ENCODE measurements at places on chromosomes 16 and 17.

DNA sequence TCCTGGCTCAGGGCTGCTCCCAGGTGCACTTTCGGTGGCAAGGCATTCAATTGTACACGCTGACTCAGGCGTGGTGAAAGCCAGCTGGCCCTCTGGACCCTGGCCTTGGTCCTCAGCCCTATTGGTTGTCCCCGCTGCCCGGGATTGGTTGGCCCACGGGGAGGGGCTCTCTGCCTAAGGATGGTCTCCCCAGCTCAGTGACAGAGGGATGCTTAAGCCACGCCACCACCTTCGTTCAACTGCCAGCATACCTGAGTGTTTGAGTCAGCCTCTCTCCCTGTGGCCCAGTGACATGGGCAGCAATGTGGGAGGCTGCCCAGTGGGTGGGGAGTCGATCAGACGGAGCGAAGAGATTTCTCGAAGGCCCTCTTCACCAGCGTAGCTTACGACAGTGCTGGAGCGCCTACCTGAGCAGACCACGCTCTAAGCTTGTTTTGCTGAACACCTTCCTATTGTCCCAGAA, 30.3 kb downstream of the IRF8 start:
- DNase-seq: no peak

DNA sequence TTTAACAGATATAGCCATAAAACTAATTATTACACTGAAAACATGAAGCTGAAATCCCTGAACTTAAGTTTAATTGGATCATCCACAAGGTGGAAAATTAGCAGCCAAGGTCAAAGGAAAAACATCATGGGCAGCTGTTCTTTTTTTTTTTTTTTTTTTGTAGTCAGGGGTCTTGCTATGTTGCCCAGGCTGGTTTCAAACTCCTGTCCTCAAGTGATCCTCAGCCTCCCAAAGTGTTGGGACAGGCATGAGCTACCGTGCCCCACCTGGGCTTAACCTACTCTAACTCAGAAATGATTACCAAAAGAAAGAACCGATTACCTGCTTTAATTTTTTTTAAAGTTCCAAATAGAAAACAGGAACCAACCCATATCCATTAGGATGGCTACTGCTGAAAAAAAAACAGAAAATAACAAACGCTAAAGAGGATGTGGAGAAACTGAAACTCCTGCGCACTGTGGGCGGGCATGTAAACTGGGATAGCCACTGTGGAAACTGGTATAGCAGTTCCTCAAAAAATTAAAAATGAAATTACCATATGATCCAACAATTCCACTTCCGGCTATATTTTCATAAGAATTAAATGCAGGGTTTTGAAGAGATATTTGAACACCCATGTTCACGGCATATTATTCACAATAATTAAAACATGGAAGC, 8.6 kb downstream of the CMC2 start:
- DNase-seq: no peak

DNA sequence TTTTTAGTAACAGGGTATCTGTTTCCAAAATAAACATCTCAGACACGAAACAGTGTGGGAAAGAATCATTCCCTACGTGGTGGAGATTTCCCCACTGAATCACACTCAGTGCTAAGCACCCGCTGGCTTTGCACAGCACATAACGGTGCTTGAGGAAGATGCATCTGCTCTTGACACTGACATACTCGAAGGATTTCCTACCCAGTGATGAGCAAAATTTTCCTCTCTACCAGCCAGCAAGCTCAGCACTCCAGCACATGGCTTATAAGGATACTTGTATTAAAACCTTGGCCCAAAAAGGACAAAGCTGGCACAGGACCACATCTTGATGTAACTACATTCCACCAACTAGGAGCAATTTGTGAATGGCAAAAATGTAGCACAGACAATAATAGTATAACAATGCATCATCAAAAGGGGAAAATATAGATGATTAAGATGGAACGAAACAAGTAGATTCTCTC, 59.0 kb downstream of the ANKFY1 start:
- DNase-seq: no peak

GRCh38 chr16:12480916-12481315, 322.8 kb downstream of the CPPED1 start:
- DNase-seq: no peak

DNA sequence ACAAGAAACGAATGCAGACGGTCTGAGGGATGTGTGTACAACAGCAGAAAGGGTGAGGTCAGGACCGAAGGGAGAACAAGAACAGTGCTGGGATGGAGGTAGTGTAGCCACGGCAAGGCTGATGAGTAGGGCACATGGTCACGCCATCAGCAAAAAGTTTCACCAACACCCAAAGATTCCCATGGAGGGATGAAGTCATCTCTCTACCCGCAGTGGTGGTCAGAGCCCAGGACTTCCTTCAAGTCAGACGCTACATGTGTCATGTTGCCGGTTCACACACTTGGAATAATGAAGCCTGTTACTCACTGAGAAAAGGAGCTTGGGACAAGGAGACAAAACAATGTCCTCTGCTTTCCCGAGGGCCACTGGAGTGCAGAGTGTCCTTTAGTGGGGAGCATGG, 79.7 kb downstream of the SALL1 start:
- DNase-seq: no peak

Measured in dermis microvascular lymphatic vessel endothelial cell (primary cell).